ENCODE measurements at places on chromosomes 2 and 18.

GRCh38 chr18:38695559-38696280, 1130.1 kb upstream of the CELF4 start:
- no peak overlapping the region for H3K4me3 ChIP-seq
- no peak overlapping the region for H3K27ac ChIP-seq
- H3K4me1 ChIP-seq = no peaks in the 10 kb centered on the region
- peaks cover 2% of the 10 kb centered on the region for H3K27me3 ChIP-seq

GRCh38 chr2:10413991-10414451, 34.1 kb downstream of the ODC1 start:
- H3K4me3 ChIP-seq = no peak overlapping the region
- H3K4me1 ChIP-seq = peaks cover 4% of the 10 kb centered on the region
- H3K27ac ChIP-seq = no peak overlapping the region
- no peak for DNase-seq

GRCh38 chr2:206213514-206213845, 53.8 kb downstream of the EEF1B2 start:
- no peak for DNase-seq
- H3K36me3 ChIP-seq = no peaks in the 10 kb centered on the region
- no peaks in the 10 kb centered on the region for H3K4me1 ChIP-seq
- no peak overlapping the region for H3K4me3 ChIP-seq
- H3K27ac ChIP-seq = no peak overlapping the region
- peaks cover 15% of the 10 kb centered on the region for H3K27me3 ChIP-seq

DNA sequence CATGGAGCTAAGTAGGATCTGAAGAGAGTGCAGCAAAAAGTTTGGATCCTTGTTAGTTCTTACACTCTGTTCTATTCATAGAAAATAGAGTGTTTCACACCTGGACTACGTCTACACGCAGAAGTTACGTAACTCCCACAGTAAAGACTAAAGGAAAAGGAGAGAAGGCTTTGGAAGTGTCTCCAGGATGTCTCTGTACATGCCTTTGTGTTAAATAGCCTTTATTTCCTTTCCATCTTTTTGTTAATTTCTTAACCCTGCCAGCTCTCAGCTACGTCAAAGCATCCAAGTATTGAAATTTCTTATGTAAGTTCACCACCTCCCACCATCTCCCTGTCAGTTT, 8.4 kb downstream of the DTNB start:
- H3K36me3 ChIP-seq = no peaks in the 10 kb centered on the region
- peaks cover 10% of the 10 kb centered on the region for H3K4me1 ChIP-seq
- H3K27me3 ChIP-seq = no peaks in the 10 kb centered on the region
- H3K4me3 ChIP-seq = no peak overlapping the region
- no peak overlapping the region for H3K27ac ChIP-seq
- DNase-seq = no peak

DNA sequence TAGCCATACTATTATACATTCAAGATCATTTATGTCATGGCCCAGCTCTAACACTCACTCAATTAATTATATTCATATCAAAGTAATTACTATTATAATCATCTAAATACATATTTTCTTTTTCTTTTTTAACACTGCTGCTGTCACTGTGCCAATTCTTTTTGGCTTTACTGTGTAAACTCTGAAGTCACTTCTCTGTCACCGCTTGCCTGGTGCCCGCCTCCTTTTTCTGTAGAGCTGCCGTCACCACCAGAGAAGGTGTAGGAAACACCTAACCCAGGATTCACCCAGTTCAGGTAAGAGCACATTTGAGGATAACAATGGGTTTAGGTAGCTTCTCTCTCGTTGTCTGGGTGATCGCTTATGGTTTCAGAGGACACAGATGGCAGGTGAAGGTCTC, 93.3 kb downstream of the AOX1 start:
- no peaks in the 10 kb centered on the region for H3K27me3 ChIP-seq
- no peaks in the 10 kb centered on the region for H3K4me1 ChIP-seq
- DNase-seq = no peak
- H3K36me3 ChIP-seq = no peaks in the 10 kb centered on the region
- no peak overlapping the region for H3K4me3 ChIP-seq

- H3K27ac ChIP-seq = no peak overlapping the region
- H3K4me3 ChIP-seq = peak overlapping the region; percentile 13
- DNase-seq = no peak
- no peaks in the 10 kb centered on the region for H3K4me1 ChIP-seq
These were observed 43.0 kb upstream of the CHMP1B start for GRCh38 chr18:11808001-11808855.

GRCh38 chr2:236088368-236089057, 79.7 kb downstream of the GBX2 start:
- H3K4me3 ChIP-seq = no peak overlapping the region
- H3K27me3 ChIP-seq = peaks cover 2% of the 10 kb centered on the region
- no peaks in the 10 kb centered on the region for H3K36me3 ChIP-seq
- H3K4me1 ChIP-seq = no peaks in the 10 kb centered on the region
- no peak for DNase-seq
- no peak overlapping the region for H3K27ac ChIP-seq

DNA sequence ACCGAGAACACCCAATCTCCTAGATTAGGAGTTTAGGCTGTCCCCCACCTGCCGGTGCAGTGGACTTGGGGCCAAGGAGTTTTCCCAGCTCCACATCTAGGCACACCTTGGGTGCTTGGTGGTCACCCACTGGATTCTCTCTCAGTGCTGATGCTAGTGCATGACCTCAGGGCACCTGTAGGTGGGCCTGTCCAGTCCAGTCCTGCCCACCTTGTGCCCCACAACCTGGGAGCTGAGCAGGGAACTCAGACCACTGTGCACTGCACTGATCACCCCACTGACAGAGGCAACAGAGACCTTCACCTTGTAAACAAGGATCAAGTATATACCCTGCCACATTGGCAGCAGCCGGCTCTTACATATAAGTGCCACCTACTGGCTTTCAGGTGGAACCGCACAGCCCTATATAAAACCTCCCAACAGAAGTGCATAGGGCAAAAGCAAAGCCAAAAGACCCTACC, 12.7 kb upstream of the CDH19 start:
- H3K27me3 ChIP-seq = no peaks in the 10 kb centered on the region
- no peak for DNase-seq
- H3K4me3 ChIP-seq = no peak overlapping the region
- no peak overlapping the region for H3K27ac ChIP-seq
- no peaks in the 10 kb centered on the region for H3K4me1 ChIP-seq

DNA sequence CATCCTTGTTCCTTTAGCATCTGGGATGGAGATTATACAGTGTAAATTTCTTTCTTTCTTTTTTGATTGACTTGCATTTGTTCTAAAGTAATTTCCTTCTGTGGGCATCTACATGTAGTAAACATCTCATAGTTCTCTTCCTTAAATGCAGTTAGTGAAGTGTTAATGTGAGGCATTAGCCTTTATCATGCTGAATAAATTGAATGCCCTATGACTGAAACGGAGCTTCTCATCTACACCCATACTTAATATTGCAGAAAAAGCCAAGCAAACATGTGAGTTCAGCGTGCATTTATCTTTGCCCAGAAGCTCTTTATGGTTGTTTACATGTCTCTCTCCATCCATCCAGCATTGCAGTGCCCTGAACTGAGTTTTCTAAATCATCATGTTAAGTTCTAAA, 58.3 kb downstream of the LYPD1 start:
- no peaks in the 10 kb centered on the region for H3K4me1 ChIP-seq
- no peaks in the 10 kb centered on the region for H3K36me3 ChIP-seq
- no peak overlapping the region for H3K4me3 ChIP-seq
- H3K27ac ChIP-seq = no peak overlapping the region
- no peak for DNase-seq
- no peaks in the 10 kb centered on the region for H3K27me3 ChIP-seq

GRCh38 chr2:224416656-224417360, 14.9 kb upstream of the FAM124B start:
- peaks cover 4% of the 10 kb centered on the region for H3K36me3 ChIP-seq
- H3K27ac ChIP-seq = no peak overlapping the region
- H3K27me3 ChIP-seq = no peaks in the 10 kb centered on the region
- no peaks in the 10 kb centered on the region for H3K4me1 ChIP-seq

DNA sequence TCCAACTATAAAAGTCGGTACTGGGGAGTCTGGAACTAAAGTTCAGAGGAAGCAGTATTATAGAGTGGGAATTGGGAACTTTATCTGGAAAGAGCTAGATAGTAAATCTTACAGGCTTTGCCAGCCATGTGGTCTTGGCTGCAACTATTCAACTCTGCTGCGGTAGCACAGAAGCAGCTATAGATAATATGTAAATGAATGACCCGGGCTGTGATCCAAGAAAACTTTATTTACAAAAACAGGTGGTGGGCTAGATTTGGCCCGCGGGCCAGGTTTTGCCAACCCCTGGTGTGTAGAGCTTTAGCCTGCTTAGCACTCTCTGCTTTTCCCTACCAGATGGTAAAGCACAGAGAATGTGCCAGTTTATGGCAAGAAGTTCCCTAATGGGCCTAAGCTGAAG, 70.8 kb downstream of the TNP1 start:
- no peaks in the 10 kb centered on the region for H3K4me1 ChIP-seq
- peaks cover 4% of the 10 kb centered on the region for H3K27me3 ChIP-seq
- no peak overlapping the region for H3K27ac ChIP-seq
- DNase-seq = no peak
- no peaks in the 10 kb centered on the region for H3K36me3 ChIP-seq

GRCh38 chr2:37866171-37866934, 58.7 kb upstream of the RMDN2 start:
- no peaks in the 10 kb centered on the region for H3K36me3 ChIP-seq
- no peaks in the 10 kb centered on the region for H3K4me1 ChIP-seq
- H3K27me3 ChIP-seq = peaks cover 10% of the 10 kb centered on the region
- no peak for DNase-seq

DNA sequence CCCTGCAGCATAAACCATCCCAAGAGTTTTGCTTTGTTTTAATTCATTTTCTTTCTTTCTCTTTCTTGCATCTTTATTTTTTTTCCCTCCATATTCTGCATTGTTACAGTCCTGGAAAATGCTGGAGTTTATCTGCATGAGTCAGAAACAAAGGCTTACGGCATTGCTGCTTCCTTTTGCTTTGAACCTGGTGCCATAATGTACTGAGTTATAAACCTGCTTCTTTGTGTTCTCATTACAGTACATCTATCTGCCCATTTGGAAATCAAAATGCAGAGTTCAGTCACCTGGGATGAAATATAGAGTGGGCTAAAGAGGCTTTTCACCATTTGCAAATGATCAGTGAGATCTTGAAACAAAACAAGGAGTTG, 1009.2 kb upstream of the FANCL start:
- no peaks in the 10 kb centered on the region for H3K36me3 ChIP-seq

DNA sequence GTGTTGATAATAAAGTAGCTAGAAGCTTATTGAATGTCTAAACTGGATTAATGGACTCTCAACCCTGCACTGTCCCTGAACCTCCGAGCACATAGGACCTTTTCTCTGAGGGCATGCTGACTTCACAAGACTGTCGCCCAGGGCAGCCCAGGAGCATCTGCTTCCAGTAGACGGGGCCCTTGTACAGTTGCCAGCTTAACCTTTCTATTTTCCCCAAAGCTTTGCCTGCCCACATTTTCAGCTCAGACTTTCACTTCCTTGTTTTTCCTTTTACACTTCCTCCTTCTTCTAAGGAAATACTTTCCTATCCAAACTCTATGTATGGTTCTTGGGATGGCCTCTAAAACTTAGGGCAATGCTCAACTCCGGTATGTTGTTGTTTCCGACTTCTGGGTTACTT, 1.3 kb downstream of the VWA3B start:
- no peaks in the 10 kb centered on the region for H3K36me3 ChIP-seq
- peaks cover 15% of the 10 kb centered on the region for H3K4me1 ChIP-seq
- peak overlapping the region; percentile 3 for H3K4me3 ChIP-seq
- no peak for DNase-seq
- H3K27ac ChIP-seq = no peak overlapping the region
- peaks cover 21% of the 10 kb centered on the region for H3K27me3 ChIP-seq

DNA sequence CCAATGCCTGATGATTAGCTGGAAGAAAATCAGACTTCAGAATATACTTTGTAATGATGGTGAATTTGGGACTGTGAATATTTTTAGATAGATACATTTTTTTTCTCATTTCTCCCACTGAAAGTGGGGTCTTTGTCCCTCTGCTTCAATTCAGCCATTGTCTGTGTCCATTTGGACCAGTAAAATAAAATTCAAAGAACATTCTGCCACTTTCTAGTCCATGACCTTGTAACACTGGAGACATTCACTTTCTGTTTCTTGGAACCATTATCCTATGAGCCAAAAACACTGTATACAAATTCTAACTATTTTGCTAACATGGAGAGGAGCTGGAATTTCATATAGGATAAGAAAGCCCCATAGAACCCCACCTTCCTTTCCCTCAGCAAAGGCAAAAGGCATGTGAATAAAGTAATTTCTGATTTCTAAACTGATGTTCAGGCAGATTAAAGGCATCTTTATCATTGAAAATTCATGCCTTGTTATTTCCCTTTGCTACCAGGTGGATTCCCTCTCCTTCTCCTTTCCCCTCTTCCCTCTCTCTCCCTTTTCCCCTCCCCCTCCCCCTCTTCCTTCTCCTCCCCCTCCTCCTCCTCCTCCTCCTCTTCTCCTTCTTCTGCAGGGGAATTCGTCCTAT, 2010.4 kb upstream of the LRRTM1 start:
- H3K27me3 ChIP-seq = no peaks in the 10 kb centered on the region
- H3K36me3 ChIP-seq = no peaks in the 10 kb centered on the region
- H3K4me3 ChIP-seq = no peak overlapping the region
- no peak for DNase-seq
- H3K4me1 ChIP-seq = no peaks in the 10 kb centered on the region

DNA sequence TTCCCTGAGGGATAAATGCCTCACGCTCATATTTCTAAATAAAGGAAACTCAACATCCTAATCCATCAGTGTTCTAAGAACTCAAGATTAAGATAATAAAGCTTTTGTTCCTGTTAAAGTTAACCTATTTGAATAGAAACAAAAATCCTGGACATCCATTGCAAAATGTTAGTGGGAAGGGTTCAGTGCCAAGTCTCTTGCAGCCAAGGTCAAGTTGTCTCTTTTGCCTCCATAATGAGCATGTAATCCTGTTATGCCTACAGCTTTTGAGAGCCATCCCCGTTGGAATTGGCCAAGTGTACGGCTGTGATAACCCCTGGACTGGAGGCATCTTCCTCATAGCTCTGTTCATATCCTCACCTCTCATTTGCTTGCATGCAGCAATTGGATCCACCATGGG, 51.3 kb upstream of the SLC14A1 start:
- no peak for DNase-seq
- no peak overlapping the region for H3K27ac ChIP-seq
- peaks cover 34% of the 10 kb centered on the region for H3K4me1 ChIP-seq

GRCh38 chr18:58578321-58578720, 50.6 kb downstream of the ALPK2 start:
- peaks cover 5% of the 10 kb centered on the region for H3K27me3 ChIP-seq
- no peak for DNase-seq
- no peaks in the 10 kb centered on the region for H3K36me3 ChIP-seq

DNA sequence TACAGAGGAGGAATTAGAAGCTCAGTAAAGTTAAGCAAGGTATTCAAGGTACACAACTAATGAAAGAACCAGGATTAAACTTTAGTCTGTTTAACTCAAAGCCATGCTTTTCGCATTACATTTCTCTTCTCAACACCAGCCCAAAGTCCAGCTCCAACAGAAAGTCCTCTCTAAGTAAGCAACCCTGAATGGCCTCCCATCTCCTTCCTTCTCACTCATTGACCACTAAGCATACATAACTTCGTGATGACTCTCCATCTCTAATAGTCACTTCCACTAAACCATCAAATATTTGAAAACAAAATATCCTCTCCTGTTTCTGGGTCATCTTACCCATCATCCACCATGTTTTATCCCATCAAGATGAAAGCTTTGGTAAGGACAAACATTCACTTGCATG, 219.8 kb downstream of the RAD51AP2 start:
- H3K4me1 ChIP-seq = no peaks in the 10 kb centered on the region
- H3K36me3 ChIP-seq = no peaks in the 10 kb centered on the region
- no peak overlapping the region for H3K27ac ChIP-seq
- H3K4me3 ChIP-seq = no peak overlapping the region
- no peaks in the 10 kb centered on the region for H3K27me3 ChIP-seq
- no peak for DNase-seq

- H3K36me3 ChIP-seq = no peaks in the 10 kb centered on the region
- no peak for DNase-seq
- peaks cover 16% of the 10 kb centered on the region for H3K4me1 ChIP-seq
- peaks cover 10% of the 10 kb centered on the region for H3K27me3 ChIP-seq
- H3K4me3 ChIP-seq = peak overlapping the region; percentile 93
These were observed 431 bp upstream of the CNRIP1 start for GRCh38 chr2:68320118-68320641.

Data from immature natural killer cell (primary cell).